ENCODE measurements at places on chromosomes 7 and 10.

GRCh38 chr10:97812696-97813095 is 36.9 kb upstream of the GOLGA7B start:
- DNase-seq, result no peak

GRCh38 chr7:91660734-91661356 is 219.7 kb downstream of the MTERF1 start:
- DNase-seq, result no peak

GRCh38 chr10:69232736-69233480 is 12.8 kb downstream of the HKDC1 start:
- no peak for DNase-seq

- DNase-seq, result no peak
Observed at GRCh38 chr7:153224890-153225289, 465.3 kb downstream of the ACTR3B start.

GRCh38 chr7:91299952-91300775 is 35.9 kb downstream of the FZD1 start:
- no peak for DNase-seq

- peak; percentile 16 for DNase-seq
Observed at GRCh38 chr7:149824301-149824741, 13.9 kb upstream of the ZNF862 start.

GRCh38 chr7:94907811-94908322 is 473 bp downstream of the PPP1R9A start:
- no peak for DNase-seq

GRCh38 chr10:118720685-118721538 is 33.9 kb downstream of the CACUL1 start:
- DNase-seq, result no peak

- no peak for DNase-seq
Observed at GRCh38 chr7:140269004-140269638, 92.3 kb upstream of the KDM7A start.

DNA sequence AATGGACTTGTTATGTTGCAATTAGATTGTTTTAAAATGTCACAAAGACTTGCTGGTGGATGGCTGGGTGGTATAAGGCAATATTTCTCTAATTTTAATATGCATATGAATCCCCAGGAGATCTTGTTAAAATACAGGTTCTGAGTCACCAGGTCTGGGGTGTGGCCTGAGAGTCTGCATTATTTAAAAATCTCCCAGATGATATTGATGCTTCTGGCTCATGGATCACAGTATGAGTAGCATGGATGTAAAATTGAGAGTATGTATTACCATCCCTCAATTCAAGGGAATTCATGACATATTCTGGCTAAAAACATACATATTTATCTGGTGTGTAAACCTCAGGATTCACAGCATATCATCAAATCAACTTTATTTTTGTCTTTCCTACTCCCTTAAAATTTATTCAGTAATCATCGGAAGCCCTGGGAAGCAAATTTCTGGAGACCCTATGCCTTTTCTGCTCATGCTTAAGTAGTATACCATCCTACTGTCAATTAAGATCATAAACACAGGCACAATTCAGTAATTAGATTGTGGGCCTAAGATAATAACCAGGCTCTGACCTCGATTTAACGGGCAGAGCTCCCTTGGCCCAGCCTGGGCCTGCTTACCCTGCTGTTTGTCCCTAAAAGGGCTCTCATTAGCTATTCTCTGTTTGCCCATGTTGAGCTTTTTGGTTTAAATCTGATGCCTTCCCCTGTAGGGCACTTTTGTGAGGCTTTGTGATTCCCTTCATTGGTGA is 29.6 kb upstream of the ICA1 start:
- no peak for DNase-seq

DNA sequence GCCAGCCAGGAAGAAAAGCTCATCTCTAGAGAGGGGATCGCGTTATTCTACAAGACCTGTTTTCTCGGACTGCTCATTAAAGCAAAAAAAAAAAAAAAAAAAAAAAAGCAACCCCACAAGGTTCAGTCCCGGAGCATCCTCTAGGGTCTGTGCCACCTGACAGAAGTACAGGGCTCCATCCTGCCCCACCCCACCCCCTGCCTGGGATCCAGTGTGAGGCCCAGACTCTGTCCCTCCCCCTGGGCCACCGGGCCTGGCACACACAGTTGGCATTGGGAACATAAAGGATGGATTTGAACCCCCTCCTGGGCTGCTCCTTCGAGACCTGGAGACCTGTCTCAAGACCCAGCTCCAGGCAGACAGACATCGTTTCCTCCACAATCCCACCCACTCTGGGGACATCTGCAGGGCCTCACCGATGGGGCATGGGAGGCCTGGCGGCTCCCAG is 688 bp downstream of the ORAI2 start:
- DNase-seq, result no peak

GRCh38 chr7:32892521-32893206 is 1.1 kb upstream of the KBTBD2 start:
- DNase-seq, result peak; percentile 43

DNA sequence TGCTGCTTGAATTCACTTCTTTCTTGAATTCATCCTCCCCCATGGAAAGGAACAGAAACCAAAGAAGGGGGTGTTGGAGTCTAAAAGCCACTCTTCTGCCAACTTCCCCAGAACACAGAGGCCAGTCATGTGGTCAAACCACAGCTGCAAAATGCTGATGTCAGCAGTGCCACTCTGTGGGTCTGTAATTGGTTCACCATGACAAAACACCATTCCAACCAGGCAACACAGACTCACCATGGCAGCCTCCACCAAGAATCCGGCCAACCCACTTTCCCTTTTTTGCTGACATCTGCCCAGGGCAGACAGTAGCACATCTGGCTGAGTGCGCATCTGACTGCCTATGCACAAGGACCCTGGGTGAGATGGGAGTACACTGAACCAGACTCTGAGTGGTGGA is 16.8 kb downstream of the OSBPL3 start:
- DNase-seq, result peak; percentile 50

GRCh38 chr10:13092291-13093102 is 7.5 kb upstream of the OPTN start:
- DNase-seq, result no peak

DNA sequence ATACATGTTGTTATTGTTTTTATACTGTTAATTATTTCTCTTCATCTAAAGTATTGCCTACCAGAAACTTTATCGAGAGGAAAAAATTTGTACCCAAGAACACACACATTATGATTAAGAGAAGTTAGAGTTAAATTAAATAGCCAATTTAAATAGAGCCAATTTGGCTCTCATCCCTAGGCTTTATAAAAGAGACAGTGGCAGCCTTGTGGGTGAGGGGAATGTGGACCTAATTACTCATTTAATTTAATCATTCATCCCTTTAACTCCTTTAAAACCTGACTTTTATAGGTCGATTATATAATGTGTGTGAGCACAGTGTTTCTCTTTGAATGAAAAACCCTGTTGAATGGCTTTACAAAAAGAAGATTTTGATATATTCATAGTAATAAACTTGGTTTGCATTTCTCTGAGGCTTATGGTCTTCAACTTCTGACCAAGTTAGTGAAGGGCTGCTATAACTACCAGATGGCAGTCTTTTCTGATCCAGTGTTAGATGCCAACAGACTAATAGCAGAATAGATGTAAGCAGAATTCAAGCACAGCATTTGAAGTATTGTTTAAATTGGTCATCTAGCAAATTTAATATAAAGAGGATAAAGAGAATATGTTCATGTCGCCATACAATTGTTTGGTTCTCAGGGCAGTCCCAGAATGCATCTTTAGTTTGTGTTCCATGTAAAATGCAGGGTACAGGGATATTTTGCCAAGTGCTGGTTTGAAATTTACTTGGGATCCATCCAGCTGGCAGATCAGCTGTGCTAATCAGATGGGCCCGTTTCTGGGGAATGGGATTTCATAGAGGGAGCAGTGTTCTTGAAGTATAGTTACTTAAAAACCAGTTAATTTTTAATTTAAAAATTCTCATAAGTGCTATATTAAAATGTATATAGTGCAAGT is 25.3 kb downstream of the ADD3 start:
- no peak for DNase-seq

- DNase-seq, result no peak
Observed at GRCh38 chr10:126207313-126207771, 180.9 kb downstream of the ADAM12 start.

- no peak for DNase-seq
Observed at GRCh38 chr10:102289840-102290239, 44.5 kb downstream of the GBF1 start.

- DNase-seq, result peak; percentile 69
Observed at GRCh38 chr7:69597278-69598076, 798 bp upstream of the AUTS2 start.

GRCh38 chr10:121205625-121206024 is 354.5 kb downstream of the WDR11 start:
- no peak for DNase-seq

- no peak for DNase-seq
Observed at GRCh38 chr7:55469271-55469681, 103.0 kb downstream of the VOPP1 start.

- DNase-seq, result no peak
Observed at GRCh38 chr7:92633211-92633906, 43.2 kb upstream of the FAM133B start.

DNA sequence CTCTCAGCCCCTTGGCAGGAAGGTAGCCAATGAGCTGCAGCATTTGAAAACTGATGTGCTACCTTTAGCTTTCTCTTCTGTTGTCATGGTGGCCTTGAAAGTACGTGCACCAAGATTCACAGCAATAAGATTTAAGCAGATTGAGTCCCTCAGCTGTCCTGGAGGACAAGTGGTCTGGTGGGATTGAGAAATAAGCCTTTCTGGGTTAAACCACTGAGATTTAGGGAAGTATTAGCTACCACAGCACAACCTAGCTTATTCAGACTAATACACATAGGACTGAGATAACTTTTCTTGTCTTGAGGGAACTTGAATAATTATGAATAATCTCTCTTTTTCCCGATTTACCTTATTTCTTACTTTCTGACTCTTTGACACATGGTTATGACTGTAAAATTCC is 324.0 kb downstream of the PTEN start:
- no peak for DNase-seq

- peak; percentile 58 for DNase-seq
Observed at GRCh38 chr7:45157653-45158401, at the start of gene RAMP3. Gene RAMP3 (plus strand): TSS chr7:45157791. CDS start chr7:45157829, 38 bp downstream.

- DNase-seq, result no peak
Observed at GRCh38 chr7:117858712-117859111, 14.5 kb downstream of the CTTNBP2 start.
